ENCODE measurements at places on chromosomes 2 and 18. TPM values are rescaled to one million over a fixed set of nuclear protein-coding genes. Genes with fewer than 3 reads are reported as not detected.

DNA sequence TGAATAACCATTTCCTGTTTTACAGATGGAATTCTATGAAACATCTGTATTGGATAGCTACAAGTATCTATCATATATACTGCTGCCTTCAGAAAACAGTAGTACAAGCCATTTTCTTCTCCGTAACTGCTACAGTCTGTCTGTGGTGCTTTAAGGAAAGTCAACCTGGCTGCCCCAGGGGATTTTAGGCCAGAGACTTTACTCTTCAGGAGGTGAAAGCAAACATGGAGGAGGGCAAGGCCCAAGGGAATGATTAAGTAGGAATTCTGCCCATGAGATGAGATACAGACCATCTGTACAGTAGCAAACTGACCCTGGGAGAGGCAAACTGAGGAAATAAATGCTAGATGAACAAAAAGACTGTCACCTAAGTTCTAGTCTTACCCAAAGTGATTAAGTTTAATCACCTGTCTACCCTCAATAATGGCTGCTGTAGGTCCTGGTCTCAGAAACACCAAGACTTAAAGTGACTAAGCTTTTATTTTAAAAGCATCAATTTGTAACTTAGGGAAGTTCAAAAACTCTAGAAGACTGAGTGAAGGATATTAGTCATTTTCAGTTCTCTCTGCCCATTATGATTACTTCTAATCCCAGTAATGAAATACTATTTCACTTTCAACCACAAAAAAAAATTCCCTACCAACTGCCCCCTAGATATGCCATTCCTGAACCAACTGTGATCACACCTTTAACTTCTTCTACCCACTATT, 14.8 kb downstream of the MBD2 start:
- no peak for DNase-seq

DNA sequence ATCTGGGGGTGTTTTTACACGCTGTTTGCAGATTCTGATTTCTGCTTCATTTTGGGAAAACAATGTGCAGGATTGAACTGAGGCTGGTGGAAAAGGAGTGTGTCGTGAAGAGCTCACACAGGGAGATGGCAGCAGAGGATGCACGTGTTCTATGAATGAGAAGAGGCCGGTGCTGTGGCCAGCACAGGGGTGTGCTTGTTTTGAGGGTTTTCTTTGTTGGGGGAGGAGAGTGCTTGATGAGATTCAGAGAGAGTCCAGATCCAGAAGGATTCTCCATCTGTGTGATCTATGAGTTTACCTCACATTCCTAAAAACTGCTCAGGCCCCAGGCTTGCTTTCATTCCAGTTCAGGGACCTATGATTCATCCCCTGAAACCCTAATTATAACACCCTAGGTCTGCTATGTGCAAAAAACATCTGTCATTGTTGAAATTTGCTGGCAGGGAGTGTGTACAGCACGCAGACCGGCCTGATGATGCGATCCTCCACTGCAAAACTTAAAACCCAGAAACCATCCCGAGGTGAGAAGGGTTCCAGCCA, 12.1 kb downstream of the TGFA start:
- DNase-seq, result no peak

- no peak for DNase-seq
Measured at GRCh38 chr2:61463769-61464475, 7.0 kb downstream of the USP34 start.

- DNase-seq, result no peak
Measured at GRCh38 chr2:119377294-119377992, 10.7 kb downstream of the DBI start.

DNA sequence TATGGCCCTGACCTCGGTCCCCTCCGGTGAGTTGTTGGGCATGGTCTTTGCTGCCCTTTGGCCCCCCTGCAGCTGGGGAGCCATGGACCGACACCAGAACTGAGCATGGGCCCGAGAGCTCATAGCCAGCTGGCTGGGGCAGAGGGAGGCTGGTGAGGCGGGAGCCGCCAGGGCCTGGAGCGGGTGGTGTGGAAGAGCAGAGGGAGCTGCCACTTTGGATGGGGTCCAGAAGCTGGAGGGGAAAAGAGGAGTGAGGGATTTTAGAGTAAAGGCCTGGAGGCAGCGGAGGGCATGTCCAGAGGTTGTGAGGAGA, 16.5 kb upstream of the CNNM3 start:
- no peak for DNase-seq

- no peak for DNase-seq
Measured at GRCh38 chr18:25164211-25164847, 187.6 kb downstream of the ZNF521 start.

- no peak for DNase-seq
Measured at GRCh38 chr2:60957643-60958042, 59.9 kb upstream of the PEX13 start.

- no peak for DNase-seq
Measured at GRCh38 chr2:207516206-207516605, 13.6 kb upstream of the CREB1 start.

- DNase-seq, result no peak
Measured at GRCh38 chr2:232174662-232175061, 203.9 kb upstream of the ALPP start.

DNA sequence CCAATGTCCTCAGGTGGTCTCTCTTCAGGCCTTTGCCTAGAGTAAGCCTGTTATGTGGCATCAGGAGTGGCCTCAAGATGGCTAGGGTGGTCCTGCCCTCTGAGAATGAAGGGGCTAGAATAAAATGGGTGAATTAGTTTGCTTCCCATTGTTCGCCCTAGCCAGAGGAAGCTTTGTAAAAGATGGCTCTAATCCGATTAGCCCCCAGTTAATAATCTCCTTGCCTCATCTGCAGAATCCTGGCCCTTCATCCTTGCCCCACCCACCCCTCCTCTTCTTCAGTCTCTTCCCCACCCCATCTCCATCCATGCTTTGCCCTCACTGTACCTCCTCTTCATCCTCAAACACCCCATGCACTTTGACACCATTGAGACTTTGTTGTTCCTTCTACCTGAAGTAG, 57.4 kb upstream of the LGALSL start:
- DNase-seq, result no peak

GRCh38 chr2:67571785-67572718, 174.9 kb downstream of the ETAA1 start:
- DNase-seq, result no peak

DNA sequence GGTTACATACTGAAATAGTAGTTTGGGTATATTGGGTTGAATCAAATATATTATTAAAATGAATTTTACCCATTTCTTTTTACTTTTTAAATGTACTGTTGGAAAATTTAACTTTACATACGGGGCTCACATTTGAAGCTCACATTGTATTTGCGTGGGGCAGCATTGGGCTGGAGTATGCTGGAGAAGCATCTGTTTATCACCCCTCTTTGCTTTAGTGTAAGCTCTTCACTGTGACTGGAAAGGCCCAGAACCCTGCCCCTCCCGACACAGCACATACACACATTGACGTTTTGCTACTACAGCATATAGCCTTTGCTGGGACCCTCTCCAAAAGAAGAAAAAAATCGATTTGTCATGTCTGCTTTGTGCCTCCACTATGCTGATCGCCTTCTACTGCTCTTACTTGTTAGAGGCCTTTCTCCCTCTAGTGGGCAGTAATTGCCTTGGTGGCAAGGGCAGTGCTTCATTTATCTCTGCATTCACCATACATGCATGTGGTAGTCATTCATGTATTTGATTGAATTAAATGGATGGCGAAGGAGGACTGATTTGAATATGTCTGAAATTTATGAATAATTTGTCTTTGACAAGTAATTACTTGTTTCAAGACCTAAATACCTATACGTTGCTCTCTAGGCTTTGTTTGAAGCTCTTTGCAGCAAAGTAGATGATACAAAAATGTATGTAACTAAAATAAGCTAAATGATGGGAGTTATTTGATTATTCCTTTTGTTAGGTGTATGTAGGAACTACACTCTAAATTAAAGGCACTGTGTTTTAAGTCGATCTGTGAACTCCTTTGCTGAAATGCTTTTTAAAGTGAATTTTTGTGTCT, 37.4 kb downstream of the VAPA start:
- DNase-seq, result no peak

DNA sequence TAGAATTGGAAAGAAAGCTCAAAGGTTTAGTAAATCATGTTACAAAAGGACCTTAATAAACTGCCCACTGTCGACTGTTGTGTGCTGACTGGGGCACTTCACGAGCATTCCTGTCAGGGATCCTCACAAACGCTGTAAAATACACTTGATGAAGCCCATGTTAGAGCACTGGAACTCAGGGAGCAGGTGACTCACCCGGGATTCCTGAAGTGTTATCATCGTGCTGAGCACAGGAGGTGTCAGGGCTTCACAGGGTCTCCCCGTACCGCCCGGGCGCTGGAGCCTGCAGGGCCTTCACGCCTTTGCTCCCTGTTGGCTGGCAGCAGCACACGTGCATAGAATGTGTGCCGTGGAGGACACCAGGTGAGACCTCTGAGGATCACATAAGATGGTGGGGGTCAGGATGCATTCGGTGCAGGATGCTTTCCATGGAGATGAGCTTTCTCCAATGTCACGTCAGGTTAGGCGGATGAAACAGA, 187.3 kb downstream of the SNTG2 start:
- DNase-seq, result no peak

GRCh38 chr18:66895631-66896030, 291.7 kb upstream of the CDH19 start:
- no peak for DNase-seq

GRCh38 chr18:52936931-52937330, 596.9 kb downstream of the DCC start:
- DNase-seq, result no peak

- no peak for DNase-seq
Measured at GRCh38 chr2:226078666-226079065, 679.2 kb downstream of the NYAP2 start.

IL1RL2 gene
- not detected for total RNA-seq

MTERF4 gene
- 82.9 TPM for total RNA-seq

RTKN gene
- 0.37 TPM for total RNA-seq

IL18R1 gene
- total RNA-seq, result 31.7 TPM

CFAP221 gene
- not detected for total RNA-seq

USP40 gene
- 14.0 TPM for total RNA-seq

EN1 gene
- not detected for total RNA-seq

C2orf80 gene
- not detected for total RNA-seq

MC5R gene
- total RNA-seq, result not detected

NR4A2 gene
- 250 TPM for total RNA-seq

CNDP1 gene
- total RNA-seq, result 0.20 TPM

Data from T-helper 17 cell (primary cell).